D341Med (cell line): ENCODE measurements at places on chromosomes 6 and 20.

GRCh38 chr20:37389844-37390275 lies 43.9 kb downstream of the SRC start:
- DNase-seq: no peak

DNA sequence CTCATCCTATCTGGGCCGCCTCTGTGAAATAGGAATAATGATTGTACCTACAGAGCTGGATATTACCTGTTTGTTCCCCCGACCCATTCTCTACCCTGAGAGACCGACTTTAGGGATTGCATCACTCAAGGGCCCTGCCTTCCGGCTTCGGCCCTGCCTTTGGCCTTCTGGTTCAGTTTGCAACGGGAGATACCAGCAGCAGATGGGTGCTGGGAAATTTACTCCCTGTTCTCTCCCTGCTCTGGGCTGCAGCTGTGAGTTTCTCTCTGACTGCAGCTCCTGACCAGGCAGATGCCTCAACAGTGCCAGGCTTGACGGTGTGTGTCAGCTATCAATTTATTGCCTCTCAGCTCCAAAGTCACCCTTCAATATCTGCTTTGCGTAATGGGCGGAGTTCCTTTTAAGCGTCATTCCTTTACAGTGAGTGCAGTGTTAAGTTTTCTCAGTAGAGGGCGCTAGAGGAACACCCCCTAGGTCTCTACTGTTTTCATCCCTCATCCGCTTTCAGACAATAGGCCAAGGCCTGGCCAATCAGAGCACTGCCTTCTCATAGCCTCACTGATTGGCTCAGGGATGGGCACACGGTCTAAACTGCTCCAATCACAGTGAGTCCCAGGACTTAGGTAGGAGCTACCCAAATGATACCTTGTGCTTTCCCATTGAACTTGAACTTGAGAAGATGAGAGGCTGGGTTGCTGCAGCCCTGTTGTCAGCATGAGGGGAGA lies 30.0 kb downstream of the KCNG1 start:
- DNase-seq: peak; percentile 72

DNA sequence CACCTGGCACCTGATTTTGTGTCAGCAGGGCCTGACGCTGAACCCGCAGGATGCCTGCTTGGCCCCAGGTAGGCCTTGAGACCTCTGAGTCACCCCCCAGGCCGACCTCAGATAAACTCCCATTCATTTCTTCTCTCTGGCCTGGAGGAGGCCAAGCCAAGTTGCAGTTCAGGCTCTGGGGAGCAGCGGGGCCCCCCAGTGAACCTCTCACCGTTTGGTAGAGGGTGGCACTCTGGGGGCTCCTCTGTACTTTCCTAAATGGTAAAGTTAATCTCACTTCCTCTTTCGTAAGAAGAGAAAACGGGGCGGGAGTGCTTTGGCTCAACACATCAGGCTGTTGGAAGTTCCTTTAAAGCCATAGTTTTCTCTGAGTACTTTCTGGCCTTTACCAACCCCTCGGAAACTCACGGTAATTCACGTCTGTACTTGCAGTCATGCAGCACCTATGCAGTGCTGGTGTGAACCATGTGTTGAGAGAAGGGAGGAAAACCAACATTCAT lies 2.8 kb downstream of the SIRPA start:
- no peak for DNase-seq

GRCh38 chr6:116392132-116393013 lies 21.6 kb downstream of the DSE start:
- no peak for DNase-seq

GRCh38 chr6:130622142-130622541 lies 205.1 kb upstream of the SMLR1 start:
- DNase-seq: no peak

- no peak for DNase-seq
Observed at GRCh38 chr20:23156170-23156841, 70.2 kb upstream of the CD93 start.

- DNase-seq: no peak
Observed at GRCh38 chr6:86016567-86016966, 373.9 kb upstream of the SYNCRIP start.
